Activated naive CD8-positive, alpha-beta T cell treated with anti-CD3 and anti-CD28 coated beads for 36 hours (primary cell): ENCODE measurements at places on chromosomes 12 and 14. TPM values are rescaled to one million over a fixed set of nuclear protein-coding genes. Genes with fewer than 3 reads are reported as not detected.

- no peaks in the 10 kb centered on the region for H3K27me3 ChIP-seq
- peaks cover 50% of the 10 kb centered on the region for H3K4me1 ChIP-seq
- H3K27ac ChIP-seq, result peak overlapping the region; percentile 75
- DNase-seq, result no peak
Observed at GRCh38 chr12:10405294-10405693, 4.3 kb downstream of the KLRC4 start.

- H3K4me1 ChIP-seq, result no peaks in the 10 kb centered on the region
- H3K27ac ChIP-seq, result no peak overlapping the region
- no peak overlapping the region for H3K4me3 ChIP-seq
- no peak for DNase-seq
Observed at GRCh38 chr12:74722709-74723108, 185.1 kb downstream of the ATXN7L3B start.

- no peak for DNase-seq
- H3K27me3 ChIP-seq, result peaks cover 40% of the 10 kb centered on the region
- H3K4me1 ChIP-seq, result no peaks in the 10 kb centered on the region
Observed at GRCh38 chr12:119006746-119007145, 25.4 kb downstream of the SRRM4 start.

DNA sequence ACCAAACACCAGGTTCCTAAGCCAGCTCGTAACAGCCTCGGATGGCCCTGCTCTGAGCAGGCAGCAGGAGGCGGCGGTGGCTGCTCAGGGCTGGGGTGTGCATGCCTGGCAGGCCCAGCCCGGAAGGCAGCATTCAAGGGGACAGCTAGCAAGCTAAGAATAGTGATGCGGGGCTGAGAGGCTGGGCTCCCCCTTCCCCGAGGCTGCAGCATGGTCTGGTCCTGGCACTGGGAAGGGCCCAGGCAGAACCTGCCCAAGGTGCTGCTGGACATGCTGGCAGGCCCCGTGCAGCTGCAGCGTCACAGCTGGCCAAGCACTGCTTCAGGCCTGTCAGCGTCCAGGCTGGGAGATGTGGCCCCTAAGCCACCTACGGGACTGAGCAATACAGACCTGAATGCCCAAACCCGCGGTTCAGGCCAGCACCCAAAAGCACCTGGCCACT is 26.4 kb upstream of the NUDT14 start:
- H3K27me3 ChIP-seq, result no peaks in the 10 kb centered on the region
- DNase-seq, result no peak
- no peaks in the 10 kb centered on the region for H3K36me3 ChIP-seq
- no peak overlapping the region for H3K4me3 ChIP-seq

DNA sequence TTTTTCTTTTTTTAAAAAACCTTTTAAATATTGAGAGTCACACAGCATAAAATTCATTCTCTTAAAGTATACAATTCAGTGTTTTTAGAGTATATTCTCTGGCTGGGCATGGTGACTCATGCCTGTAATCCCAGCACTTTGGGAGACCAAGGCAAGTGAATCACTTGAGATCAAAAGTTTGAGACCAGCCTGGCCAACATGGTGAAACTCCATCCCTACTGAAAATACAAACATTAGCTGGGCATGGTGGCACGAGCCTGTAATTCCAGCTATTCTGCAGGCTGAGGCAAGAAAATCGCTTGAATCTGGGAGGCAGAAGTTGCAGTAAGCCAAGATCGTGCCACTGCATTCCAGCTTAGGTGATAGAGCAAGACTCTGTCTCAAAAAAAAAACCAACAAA is 68.4 kb upstream of the BCAT1 start:
- DNase-seq, result no peak
- no peak overlapping the region for H3K27ac ChIP-seq
- H3K4me3 ChIP-seq, result no peak overlapping the region
- H3K27me3 ChIP-seq, result no peaks in the 10 kb centered on the region
- no peaks in the 10 kb centered on the region for H3K4me1 ChIP-seq
- no peaks in the 10 kb centered on the region for H3K36me3 ChIP-seq

DNA sequence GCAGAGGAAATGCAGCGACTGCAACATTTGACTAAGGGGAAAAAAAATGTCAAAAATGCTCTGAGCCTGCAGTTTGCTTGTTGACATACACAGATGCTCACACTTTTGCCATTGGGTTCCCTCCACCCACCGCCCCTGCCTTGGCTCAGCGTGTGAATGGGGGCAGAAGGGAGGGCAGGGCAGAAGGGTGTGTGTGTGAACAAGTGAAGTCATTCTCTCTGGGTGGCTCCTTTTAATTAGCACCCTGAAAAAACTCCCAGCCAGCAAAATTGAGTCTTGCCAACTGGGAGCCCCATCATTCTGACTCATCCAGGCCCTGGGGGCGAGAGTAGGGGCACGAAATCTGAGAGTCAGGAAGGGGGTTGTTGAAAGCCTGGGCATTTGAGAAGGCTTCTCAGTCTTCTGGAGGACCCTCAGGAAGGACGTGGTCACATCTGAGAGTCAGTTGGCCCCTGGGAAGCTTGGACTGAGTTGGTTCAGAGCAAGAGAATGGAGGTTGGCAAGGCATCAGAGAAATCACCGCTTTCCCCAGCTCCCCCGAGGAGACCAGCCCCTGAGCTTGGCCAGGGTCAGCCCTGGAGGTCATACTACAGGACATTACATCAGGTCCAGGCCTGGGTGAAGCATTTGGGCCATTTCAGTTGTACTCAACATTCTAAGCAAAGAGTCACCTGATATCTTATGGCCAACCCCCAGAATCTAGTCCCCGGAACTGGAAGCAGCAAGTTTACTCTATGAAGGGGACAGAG is 22.7 kb upstream of the KRT78 start:
- H3K4me1 ChIP-seq, result peaks cover 25% of the 10 kb centered on the region
- no peak overlapping the region for H3K27ac ChIP-seq
- no peaks in the 10 kb centered on the region for H3K36me3 ChIP-seq
- H3K4me3 ChIP-seq, result no peak overlapping the region
- no peaks in the 10 kb centered on the region for H3K27me3 ChIP-seq

- no peak overlapping the region for H3K4me3 ChIP-seq
- H3K36me3 ChIP-seq, result no peaks in the 10 kb centered on the region
- peaks cover 16% of the 10 kb centered on the region for H3K4me1 ChIP-seq
- peaks cover 5% of the 10 kb centered on the region for H3K27me3 ChIP-seq
- DNase-seq, result no peak
Observed at GRCh38 chr14:72882463-72882862, 11.4 kb downstream of the DPF3 start.

DNA sequence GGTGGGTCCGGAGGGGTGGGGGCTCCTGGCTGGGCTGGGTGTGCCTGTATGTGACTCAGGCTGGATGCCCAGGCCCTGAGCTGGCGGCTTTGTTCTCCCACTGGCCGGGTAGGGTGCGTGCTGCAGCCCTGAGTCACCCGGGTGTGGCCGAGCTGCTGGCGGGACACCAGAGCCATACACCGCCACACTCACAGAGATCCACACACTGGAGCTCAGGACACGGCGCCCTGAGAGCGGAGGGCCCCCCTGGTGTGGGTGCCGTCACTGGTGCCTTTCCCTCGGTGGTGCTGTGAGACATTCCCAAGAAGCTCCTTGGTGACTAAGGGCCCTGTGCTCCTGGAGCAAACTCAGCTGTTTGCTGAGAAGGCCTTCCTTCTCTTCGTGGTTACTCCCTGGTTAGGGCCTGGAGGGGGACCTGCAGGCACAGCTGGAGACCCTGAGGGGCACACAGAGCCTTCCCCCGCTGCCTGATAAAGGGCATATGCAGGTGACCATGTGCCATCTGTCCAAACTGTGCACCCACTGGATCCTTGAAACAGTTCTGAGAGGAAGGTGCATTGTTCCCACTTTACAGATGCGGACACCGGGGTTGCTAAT is 44.3 kb downstream of the KRT80 start:
- H3K27me3 ChIP-seq, result peaks cover 6% of the 10 kb centered on the region
- H3K4me3 ChIP-seq, result no peak overlapping the region
- no peak overlapping the region for H3K27ac ChIP-seq
- H3K36me3 ChIP-seq, result no peaks in the 10 kb centered on the region
- peaks cover 3% of the 10 kb centered on the region for H3K4me1 ChIP-seq

DNA sequence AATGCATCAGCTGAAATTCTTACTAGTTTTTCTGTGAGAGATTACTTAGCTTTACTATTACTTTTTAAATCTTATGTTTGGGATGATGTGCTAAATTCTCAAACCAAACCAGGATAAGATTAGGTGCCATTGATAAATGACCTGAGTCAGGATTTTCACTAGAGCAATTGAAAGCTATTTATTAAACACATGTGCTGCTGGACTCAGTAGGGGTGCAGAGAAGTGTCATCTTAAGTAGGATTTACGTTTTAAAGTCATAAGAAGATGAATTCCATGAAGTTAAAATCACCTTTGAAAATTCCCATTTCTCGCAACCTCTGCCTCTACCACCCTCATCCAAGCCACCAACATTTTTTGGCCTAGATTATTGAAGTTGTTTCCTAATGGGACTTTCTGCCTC is 8.8 kb downstream of the TMEM263 start:
- H3K4me3 ChIP-seq, result no peak overlapping the region
- H3K27ac ChIP-seq, result no peak overlapping the region
- DNase-seq, result no peak
- H3K27me3 ChIP-seq, result no peaks in the 10 kb centered on the region
- peaks cover 17% of the 10 kb centered on the region for H3K4me1 ChIP-seq
- peaks cover 14% of the 10 kb centered on the region for H3K36me3 ChIP-seq

DNA sequence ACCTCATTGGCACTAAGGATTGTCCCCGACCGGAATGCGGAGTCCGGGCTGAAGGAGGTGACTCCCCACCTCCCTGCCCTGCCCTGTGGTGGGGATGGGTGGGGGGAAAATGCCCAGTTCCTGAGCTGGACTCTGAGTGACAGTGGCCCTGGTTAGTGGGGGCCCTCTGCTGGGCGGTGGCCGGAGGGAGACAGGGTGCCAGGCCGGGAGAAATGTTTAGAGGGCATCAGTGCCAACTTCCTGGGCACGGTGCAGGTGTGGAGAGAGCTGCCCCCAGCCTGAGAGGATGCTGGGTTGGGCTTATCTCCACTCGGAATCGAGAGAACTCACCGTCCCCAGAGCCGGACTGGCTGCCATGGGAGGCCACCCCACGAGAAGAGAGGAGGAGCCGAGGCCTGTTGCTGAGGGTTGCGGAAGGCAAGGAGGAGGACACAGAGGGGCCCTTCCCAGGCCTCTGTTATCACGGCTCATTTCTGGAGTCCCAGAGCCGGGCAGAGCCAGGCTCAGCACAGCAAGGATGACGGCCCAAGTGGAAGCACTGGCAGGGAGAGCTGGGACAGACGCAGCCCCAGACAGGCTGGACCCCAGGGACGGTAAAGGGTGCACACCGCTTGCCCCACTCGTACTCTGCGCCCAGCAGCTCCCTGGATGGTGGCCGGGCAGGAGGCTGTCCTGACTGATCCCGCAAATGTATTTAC is 156.7 kb downstream of the KIF26A start:
- H3K36me3 ChIP-seq, result no peaks in the 10 kb centered on the region
- H3K27ac ChIP-seq, result no peak overlapping the region
- no peaks in the 10 kb centered on the region for H3K4me1 ChIP-seq
- no peak for DNase-seq
- H3K27me3 ChIP-seq, result peaks cover 5% of the 10 kb centered on the region

GRCh38 chr14:95255487-95255886 is 64.2 kb downstream of the CLMN start:
- H3K36me3 ChIP-seq, result no peaks in the 10 kb centered on the region
- H3K27ac ChIP-seq, result no peak overlapping the region
- H3K4me3 ChIP-seq, result no peak overlapping the region

DNA sequence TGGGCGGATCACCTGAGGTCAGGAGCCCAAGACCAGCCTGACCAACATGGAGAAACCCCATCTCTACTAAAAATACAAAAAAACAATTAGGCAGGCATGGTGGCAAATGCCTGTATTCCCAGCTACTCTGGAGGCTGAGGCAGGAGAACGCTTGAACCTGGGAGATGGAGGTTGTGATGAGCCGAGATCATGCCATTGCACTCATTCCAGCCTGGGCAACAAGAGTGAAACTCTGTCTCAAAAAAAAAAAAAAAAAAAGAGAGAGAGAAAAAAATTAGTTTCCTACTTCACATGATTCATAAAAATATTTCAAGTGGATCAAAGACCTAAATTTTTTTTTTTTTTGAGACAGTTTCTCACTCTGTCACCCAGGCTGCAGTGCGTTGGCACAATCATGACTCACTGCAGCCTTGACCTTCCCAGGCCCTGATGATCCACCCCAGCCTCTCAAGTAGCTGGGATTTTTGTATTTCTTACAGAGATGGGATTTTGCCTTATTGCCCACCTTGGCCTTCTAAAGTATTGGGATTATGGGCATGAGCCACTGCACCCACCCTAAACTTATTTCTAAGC is 24.9 kb downstream of the FCF1 start:
- DNase-seq, result peak; percentile 10
- H3K4me3 ChIP-seq, result no peak overlapping the region
- H3K36me3 ChIP-seq, result peaks cover 27% of the 10 kb centered on the region

GRCh38 chr12:80580254-80580653 is 127.2 kb upstream of the MYF6 start:
- H3K4me1 ChIP-seq, result no peaks in the 10 kb centered on the region
- H3K27me3 ChIP-seq, result no peaks in the 10 kb centered on the region
- no peak overlapping the region for H3K27ac ChIP-seq
- no peak overlapping the region for H3K4me3 ChIP-seq
- H3K36me3 ChIP-seq, result no peaks in the 10 kb centered on the region

The PLEKHD1 gene
- total RNA-seq, result not detected

The KRT6B gene
- not detected for total RNA-seq

The LRRIQ1 gene
- total RNA-seq, result not detected
